ENCODE measurements at places on chromosomes 12 and 14.

DNA sequence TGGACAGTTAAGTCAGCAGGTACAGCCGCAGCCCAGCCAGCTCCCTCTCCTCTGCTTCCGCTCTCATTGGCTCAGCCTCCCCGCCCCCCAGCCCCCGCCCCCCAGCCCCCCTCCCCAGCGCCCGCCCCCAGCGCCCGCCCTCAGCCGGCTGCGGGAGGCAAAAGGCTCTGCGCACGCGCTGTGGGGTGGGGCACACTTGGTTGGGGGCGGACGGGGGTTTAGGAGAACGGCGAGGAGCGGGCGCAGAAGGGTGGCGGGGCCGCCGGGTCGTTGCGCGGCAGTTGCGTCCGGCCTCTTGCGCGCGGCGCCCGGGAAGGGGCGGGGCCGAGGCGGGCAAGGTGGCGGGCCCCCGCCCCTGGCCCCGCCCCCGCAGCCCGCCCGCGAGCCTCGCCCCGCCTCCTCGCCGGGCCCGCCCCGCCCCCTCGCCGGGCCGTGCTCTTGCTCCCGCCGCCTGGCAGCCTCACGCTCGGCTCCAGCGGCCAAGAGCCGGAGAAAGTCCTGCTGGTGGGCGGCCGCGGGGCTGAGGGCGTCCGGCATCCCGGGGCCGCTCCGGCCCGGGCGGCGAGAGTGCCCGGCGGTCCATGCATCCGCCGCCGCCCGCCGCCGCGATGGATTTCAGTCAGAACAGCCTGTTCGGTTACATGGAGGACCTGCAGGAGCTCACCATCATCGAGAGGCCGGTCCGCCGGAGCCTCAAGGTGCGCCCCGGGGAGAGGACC is at the start of gene PPP4R4:
TSS of gene PPP4R4 (plus strand) at position 438 of the 719 bp plus-strand sequence. CDS start at position 582, 144 bp downstream.
- DNase-seq = peak; percentile 82

DNA sequence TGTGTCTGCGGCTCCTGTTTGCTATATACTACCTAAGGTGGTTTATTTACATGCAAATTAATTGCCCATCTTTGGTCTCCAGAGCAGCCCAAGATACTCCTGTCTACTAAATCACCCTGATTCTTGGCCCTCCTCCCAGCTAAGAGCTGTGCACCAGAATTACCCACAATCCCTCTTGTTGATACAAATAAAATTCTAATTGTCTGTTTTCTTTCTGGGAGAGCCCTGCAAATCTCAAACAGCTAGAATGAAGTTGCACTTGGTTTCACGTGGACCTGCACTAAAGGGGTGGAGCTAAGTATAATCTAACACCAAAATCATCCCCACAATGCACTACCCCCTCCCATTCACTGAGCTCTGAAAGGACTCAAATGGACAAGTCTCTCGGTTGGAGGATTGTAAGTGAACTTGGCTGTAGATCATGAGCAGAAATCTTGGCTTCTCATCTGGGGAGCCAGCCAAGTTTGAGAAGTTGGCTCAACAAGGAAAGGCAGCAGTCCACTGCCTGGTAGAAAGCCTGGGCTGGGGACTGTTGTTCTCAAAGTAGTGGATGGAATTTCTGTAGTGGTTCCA is 6.6 kb downstream of the MAX start:
- peak; percentile 51 for DNase-seq

DNA sequence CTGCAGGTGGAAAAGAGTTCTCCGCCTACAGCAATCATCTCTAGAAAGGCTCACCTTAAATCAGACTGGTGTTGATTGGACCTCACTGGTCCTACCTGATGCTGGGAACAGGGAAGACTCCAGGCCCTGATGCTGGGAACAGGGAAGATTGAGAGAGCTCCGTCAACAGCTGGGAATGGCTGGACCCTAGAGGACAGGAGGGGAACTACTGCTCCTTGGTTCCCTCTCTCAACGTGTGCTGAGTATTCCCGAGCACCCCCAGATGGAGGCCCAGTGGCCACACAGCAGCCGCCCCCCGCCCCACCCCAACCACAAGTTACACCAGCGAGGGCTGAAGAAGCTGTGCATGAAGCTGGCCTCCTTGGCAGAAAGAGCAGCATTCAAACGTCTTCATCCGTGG is 240.3 kb downstream of the SLC15A4 start:
- no peak for DNase-seq

GRCh38 chr14:91143862-91144261 is 30.0 kb downstream of the DGLUCY start:
- DNase-seq = no peak

DNA sequence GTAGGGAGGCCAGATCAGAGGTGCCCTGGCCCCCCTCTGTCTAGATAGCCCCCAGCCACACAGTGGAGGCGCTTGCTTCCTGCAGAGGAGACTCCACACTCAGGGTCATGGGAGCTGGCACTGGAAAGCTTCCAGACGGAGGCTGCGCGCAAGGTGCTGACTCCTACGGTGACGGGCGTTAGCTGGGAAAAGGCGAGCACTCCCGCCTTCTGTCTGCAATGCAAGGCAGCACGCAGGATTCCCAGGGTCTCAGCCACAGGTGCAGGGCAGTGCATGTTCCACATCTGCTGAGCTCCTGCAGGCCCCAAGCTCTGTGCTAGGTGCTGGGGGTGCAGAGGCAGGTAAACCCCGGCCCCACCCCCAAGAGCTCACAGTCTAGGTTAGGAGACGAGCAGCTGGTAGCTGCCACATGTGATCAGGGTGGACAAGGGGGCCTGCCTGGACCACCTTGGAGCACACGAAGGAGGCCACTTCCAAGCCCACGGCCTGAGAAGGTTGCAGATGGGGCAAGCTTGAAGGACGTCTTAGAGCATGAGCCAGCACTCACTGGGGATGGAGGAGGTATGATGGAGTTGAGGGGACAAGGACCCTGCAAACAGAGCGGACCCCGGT is 310.9 kb upstream of the DIO3 start:
- DNase-seq = no peak

GRCh38 chr12:47407463-47408129 is 298.2 kb downstream of the RPAP3 start:
- no peak for DNase-seq

GRCh38 chr14:67800743-67801142 is 15.6 kb downstream of the ZFYVE26 start:
- no peak for DNase-seq

- DNase-seq = no peak
Observed at GRCh38 chr12:30010071-30011052, 226.6 kb upstream of the TMTC1 start.

DNA sequence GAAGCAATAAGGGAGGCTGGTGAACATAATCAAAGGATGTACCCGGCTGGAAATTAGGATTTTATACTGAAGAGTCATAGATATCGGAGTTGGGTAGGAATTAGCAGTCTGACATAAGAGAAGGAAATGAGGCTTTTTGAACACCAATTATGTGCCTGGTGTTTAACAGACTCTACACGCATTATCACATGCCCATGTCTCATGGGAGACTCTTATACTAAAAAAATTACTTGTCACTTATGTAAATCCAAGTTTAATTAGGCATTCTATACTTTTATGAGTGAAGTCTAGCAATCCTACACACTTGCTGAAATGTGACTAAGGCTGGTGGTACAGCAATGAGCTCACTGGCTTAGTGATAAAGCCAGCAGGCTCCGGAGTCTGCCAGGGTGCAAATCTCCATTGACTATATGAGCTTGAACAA is 93.5 kb downstream of the NUAK1 start:
- DNase-seq = no peak

DNA sequence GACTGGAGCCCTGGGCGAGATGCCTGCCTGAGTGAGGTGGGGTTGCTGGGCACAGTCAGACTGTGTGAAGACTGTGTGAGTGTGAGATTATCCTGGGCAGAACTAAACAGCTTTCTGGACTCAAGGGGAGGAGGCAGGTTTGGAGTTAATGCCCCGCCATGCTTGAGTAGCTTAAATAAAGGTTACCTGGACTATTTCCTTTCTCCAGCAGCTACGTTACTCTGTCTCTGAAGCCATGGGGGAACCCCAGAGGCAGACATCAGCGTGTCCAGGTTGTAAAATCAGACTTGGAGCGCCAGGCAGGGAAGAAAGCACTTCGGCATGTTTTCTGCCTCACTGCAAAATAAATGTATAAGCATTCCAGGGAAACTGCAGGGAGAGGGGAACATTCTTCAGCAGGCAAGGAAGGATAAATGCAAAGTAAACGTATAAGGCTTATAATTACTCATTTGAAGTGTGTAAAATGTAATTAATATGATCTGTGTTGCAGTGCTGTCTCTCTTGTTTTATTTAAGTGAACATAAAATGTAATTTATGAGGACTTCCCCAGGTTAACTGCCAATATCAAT is 129.7 kb downstream of the CHST11 start:
- no peak for DNase-seq

- no peak for DNase-seq
Observed at GRCh38 chr12:113130457-113131135, 5.0 kb downstream of the RASAL1 start.

DNA sequence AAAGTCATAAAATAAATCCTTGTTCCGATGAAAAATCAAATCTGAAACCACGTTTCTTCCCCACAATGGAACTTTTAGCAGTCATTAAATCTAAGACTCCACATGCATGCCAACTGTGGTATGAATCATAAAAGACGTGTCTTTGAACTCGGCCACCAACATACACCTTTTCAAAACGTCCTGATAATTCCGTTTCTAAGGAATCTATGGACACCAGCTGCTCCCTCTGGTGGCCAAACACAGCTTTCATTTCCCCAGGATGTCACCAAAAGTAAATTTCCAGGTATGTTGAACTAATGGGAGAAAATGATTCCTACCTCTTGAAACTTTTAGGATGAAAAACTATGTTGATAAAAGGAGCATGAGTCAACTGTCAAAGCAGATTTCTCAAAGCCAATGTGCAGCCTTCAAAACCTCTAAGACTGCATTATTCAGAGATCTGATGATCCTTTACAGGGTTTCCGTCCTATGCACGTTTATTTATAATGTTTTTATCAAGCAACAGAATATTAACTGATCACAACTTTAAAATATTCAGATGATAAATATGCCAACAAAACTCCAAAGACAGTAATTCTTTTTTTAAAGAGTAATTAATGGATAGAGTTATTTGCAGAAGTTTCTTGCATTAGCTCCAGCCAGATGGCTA is 96.2 kb downstream of the CIT start:
- DNase-seq = no peak

- no peak for DNase-seq
Observed at GRCh38 chr14:90039253-90040010, 22.4 kb upstream of the KCNK13 start.

- DNase-seq = no peak
Observed at GRCh38 chr12:67220065-67220464, 49.1 kb upstream of the CAND1 start.

- no peak for DNase-seq
Observed at GRCh38 chr12:52687497-52688385, 7.5 kb upstream of the KRT1 start.

GRCh38 chr12:124445121-124445718 is 122.2 kb downstream of the NCOR2 start:
- no peak for DNase-seq

DNA sequence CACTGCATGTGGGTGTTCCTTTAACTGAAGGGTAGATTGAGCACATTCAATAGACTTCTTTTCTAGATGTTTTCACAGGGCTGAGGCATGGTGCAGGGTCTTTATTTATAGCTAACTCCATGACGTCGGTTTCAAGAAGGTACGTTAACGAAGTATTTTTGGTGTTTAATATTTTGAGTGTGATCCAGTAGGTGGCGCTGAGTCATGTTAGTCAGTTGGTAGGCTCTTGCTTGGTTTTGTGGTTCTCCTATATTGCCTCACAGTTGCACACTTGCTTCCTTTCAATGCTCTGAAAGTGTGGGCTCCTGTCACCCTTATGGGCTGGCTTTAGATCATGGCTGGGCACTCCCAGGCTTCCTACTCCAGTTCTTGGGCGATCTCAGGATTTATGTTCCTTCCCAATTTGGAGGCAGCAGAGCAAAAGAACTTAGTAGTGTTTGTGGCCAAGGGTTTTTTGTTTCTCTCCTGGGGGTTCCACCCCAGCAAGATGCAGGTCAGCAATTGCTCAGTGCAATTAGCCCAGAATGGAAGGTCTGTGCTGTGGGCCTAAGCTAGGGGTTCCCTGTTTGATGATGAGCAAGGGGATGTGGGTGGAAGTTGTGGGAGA is 471.6 kb upstream of the FOXG1 start:
- no peak for DNase-seq

- no peak for DNase-seq
Observed at GRCh38 chr12:75129275-75129674, 80.4 kb downstream of the KCNC2 start.

DNA sequence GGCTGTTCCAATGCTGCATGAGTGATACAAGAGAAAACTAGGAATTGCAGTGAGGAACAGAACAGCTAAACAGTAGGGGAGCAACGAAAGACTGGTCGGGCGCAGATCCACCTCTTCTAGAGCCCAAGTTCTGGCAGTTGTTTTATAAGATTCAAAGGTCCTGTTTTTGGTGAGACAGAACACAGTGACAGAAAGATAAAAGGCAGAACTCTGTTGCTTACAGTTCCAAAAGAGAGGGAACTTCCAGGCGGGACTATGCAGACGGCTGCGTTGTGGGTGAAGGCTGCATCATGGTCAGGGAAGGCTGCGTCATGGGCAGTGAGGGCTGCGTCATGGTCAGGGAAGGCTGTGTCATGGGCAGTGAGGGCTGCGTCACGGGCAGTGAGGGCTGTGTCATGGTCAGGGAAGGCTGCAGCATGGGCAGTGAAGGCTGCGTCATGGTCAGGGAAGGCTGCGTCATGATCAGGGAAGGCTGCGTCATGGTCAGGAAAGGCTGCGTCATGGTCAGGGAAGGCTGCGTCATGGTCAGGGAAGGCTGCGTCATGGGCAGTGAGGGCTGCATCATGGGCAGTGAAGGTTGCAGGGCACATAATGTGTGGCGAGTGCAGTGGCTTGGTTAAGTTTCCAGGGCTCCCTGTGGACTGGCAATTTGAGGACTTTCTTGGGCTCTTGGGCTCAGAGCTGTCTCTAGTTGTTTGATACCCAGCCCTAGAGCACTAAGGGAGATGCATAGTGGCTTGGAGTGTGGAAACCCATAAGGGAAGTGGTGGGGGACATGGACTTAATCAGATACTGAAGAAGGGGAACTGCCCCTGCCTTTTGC is 619.9 kb downstream of the AACS start:
- no peak for DNase-seq

- DNase-seq = no peak
Observed at GRCh38 chr14:68314642-68315041, 478.2 kb downstream of the ZFP36L1 start.

- no peak for DNase-seq
Observed at GRCh38 chr14:72574715-72575114, 319.2 kb downstream of the DPF3 start.

DNA sequence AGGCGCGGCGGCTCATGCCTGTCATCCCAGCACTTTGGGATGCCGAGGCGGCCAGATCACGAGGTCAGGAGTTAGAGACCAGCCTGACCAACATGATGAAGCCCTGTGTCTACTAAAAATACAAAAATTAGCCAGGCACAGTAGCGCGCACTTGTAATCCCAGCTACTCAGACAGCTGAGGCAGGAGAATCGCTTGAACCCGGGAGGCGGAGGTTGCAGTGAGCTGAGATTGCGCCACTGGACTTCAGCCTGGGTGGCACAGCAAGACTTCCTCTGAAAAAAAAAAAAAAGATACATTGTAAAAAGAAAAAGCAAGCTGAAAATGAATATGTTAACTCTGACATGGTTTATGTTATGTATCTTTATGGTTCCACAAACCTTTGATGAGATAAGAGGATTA is 33.6 kb downstream of the RPGRIP1 start:
- DNase-seq = no peak
